Sciatic nerve (tissue), 2 donors: ENCODE measurements at places on chromosomes 4 and X.

DNA sequence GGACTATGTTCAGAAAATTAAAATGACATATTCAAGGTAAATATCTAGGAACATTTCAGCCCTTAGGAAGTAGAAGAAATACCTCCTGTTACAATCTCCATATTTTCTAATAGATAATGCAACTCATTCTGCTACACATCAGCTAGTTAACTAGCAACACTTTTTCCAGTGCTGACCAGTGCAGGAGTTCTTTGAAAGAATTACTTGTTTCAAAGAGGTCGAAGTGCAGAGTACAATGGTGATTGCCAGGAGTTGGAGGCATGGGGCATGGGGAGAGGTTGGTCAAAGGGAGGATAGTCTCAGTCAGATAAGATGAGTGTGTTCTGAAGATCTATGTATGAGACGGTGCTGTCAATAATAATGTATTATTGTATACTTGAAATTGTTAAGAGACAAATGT, 53.1 kb downstream of the MTNR1A start:
- DNase-seq, result no peak

GRCh38 chrX:124388562-124388961, 42.2 kb downstream of the SH2D1A start:
- peak; percentile 68 for DNase-seq

- DNase-seq, result no peak
Measured at GRCh38 chrX:48700951-48701653, 4.6 kb downstream of the SUV39H1 start.

DNA sequence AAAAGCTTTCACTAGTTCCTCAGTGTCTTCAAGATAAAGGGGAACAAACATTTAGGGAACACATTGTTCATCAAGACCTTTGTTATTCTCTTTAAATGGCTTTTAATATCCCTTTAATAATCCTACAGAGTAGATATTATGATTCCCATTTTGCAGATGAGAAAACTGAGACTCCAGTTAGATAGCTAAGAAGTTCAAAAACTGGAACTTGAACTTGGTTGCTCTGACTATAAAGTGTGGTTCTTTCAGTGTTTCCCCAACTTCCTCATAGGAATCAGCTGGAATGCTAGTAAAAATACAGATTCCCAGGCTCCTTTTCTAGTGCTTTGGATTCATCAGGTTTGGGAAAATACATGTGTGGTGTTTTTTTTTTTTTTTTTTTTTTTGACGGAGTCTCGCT, 37.7 kb downstream of the DLG3 start:
- DNase-seq, result no peak

- DNase-seq, result no peak
Measured at GRCh38 chrX:132480581-132481203, 8.1 kb downstream of the MBNL3 start.

GRCh38 chrX:11097933-11098332, 13.2 kb upstream of the HCCS start:
- DNase-seq, result no peak

DNA sequence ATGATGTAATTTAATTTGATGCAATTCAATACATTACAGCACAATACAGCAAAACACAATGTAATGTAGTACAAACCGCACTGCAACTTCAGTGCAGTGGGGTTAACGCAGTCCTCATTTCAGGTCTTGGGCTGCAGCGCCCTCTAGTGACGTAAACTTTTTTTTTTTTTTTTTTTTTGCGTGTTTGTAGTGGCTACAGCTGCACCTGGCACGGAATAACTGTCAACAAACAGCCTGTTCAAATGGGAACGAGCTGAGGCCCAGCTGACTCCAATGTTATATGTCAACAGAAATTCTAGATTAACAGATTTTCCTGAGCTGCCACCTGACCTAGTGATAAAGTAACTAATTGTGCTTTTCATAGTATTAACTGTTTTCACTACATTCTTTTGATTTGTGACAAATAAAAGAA, 33.5 kb upstream of the RASSF6 start:
- DNase-seq, result no peak

- no peak for DNase-seq
Measured at GRCh38 chr4:107988763-107989035, 990 bp upstream of the HADH start.

DNA sequence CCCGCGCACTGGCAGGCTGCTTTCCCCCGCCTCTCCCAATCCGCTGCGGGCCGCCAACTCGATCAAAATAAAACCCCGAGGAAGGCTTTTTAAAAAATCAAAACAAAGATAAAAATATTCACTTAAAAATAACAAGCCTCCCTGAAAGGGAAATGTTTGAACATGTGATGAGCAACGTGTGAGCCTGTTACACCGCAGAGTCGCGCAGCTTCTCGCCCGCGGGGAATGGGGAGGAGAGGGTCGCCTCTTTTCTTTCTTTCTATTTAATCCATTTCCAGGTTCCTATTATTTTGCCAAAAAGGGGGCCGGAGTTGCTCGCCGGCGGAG, 326.0 kb upstream of the F9 start:
- DNase-seq, result no peak

- no peak for DNase-seq
Measured at GRCh38 chr4:84849051-84849640, 117.3 kb downstream of the WDFY3 start.

GRCh38 chr4:172787111-172787510, 381.5 kb upstream of the GALNT7 start:
- DNase-seq, result no peak

DNA sequence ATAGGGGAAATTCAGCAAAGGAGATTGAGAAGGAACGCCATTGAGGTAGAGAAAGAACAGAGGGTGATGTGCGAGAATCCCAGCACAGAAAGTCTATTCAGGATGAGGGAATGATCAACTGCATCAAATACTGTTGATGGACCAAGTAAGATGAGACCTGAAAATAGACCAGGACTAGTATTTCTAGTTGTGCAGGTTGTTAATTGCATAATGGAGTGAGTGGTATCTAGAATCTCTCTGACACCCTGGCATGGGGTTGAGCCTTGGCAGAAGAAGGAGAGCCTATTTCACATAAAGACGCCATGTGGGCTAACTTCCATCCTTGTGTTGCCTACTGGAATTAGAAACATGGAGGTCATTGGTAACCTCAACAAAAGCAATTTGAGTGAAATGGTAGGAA, 135.6 kb downstream of the TMEM164 start:
- no peak for DNase-seq

DNA sequence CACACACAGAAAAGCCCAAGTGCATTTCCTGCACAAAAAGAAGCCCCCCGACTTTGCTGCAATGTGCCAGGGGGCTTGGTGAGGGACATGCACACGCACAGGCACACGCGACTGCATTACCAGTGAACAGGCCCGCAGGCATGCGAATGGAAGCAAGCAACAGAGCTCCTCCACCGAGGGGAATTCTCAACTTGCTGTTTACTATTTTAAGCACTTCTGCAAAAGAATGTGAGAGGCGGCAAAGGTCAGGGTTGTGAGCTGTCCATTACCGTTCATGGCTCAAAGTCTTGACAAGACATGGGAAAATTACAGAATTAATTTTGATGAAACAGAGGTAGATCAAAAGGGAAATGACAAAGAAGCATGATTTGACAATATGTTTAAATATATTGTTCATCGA, 342.5 kb upstream of the NOCT start:
- DNase-seq, result no peak

GRCh38 chr4:11843340-11843739, 414.6 kb upstream of the HS3ST1 start:
- DNase-seq, result no peak

DNA sequence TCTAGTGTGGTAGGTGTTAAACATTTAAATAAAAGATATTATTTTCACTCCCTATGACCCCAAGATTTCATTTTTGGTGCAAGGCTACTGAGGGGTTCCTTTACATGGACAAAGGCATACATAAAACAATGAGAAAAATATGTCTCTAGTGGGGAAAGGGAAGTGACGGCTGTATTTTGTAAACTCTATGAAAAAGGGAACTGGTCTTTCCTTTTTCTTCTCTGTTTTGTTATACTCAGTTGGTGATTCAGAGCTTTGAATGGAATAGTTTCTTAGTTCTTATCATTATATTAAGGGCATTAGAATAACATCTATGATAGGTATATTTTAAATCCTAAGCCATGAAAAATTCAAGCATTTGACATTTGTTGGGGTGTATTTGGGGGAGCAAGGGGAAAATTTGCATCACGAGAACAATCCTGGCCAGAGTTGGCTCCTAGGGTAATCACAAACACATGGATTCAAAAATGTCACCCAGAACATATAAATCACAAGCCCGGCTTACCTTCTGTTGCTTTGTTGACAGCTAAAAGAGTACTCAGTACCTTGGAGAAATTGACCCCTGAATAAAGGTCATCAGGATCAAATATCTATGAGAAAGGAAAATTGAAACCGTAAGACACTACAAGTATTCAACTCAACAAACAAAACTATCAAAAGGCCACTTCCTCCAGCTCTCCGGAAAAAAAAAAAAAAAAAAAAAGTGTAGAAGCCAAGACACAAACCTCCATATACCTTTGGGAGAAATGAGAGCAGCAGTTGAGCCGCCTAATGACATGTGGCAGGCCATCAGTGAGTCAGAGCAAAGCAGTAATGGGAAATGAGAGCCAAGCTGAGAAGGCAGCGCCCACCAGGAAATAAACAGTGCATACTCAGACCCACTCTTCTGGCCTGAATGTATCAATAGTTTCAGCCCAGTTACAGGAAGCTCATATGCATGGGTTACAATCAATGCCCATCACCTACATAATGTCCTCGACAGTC, 33.4 kb downstream of the ARHGEF6 start:
- no peak for DNase-seq

DNA sequence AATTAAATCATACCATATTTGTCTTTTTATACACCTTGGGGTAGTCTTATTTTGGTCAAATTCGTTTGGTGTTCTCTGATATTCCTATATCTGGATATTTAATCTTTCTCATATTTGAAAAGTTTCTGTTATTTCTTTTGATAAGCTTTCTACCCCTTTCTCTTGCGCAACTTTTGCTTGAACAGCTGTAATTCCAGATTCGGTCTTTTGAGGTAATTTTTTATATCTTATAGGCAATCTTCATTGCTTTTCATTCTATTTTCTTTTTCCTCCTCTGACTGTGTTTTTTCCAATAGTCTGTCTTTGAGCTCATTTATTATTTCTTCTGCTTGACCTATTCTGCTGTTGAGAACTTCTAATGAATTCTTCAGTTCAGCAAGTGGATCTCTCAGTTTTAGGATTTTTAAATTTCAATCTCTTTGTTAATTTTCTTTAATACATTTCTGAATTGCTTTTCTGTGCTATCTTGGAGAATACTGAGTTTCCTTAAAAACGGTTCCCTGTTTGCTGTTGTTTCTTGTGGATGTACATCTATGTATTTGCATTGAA, 11.3 kb upstream of the MTHFD2L start:
- DNase-seq, result no peak

DNA sequence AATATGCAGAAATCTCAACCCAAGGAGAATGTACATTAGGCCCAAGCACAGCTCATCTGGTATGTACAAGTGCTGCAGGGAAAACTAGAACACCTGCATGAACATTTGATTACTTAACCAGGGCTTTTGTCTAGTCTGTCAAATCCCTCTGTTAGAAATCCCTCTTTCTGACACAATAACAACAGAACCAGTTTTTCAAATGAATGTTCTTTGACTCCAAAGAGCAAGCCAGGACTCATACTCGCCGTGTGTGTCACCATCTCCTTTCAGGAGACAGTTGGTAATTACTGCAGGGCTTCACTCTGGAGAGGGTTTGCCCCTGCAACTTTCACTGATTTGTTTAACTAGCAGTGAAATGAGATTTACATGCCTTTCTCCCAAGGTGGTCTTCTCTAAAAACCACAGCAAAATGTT, 143.0 kb upstream of the FAM241A start:
- DNase-seq, result no peak

DNA sequence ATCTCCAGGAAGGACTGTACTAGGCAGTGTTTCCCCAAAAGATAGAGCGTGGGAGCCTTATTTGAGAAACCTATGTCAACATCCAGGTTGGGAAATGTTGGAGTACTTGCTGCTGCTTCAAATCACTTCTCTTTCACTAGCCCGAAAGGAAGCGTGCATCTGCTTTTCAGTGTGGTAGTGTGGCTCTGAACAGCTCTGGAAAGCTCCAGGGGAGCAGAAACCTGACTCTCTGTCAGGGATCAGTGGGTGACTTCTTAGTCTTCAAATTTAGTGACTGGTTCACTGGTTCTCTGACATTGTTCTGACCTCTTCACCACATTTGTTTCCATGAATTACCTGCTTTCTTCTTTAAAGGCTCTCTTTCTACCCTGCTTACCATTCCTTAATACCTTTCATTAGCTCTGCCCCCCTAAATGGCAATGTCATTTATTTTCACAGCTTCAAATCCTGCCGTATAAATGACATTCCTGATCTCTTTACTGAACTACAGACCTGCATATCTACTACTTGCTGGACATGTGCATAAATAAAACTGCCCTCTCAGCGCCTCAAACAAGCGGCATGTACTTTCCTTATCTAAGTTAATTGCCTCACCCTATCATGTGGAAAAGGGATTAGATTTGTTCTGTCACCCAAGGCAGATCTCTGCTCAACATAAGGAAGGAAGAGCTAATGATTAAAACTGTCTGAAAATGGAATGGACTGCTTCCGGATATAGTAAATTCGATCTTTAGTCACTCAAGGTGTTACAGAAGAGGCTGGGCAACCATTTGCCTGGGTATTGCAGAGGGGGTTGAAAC, 37.0 kb downstream of the DLG3 start:
- no peak for DNase-seq

- no peak for DNase-seq
Measured at GRCh38 chr4:45770958-45771357, 352.9 kb downstream of the GABRG1 start.

DNA sequence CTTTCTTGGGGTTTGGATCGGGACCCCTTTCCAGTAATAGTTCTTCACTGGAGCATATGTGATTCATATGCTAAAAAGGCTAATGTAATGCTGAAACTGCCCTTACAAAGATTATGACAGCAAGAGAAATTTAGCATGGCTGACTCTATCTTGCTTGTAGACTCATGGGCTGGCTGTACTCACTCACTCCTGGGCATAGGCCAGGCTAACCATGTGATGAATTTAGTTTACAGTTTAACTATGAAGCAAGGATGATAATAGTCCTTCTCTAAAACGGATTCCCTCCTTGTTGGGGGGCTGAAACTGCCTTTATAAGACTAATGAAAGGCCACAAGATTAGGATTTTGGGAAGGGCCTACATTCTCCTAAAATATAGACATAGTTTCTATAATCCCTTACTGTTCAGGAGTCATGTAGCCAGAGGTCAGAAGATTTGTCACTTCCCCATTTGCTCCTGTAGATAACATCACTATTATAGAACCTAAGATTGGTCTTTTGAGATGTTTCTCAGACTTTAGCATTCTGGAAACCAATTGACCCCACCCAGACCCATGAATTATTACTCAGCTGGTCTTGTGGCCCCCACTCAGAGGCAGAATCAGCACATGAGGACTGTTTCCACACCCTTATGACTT, 20.8 kb upstream of the CEP135 start:
- DNase-seq, result no peak

- DNase-seq, result no peak
Measured at GRCh38 chr4:99722006-99722405, 64.4 kb upstream of the C4orf54 start.

GRCh38 chrX:98067611-98068010, 1183.9 kb downstream of the RPA4 start:
- no peak for DNase-seq

- no peak for DNase-seq
Measured at GRCh38 chrX:97260679-97261078, 377.0 kb downstream of the RPA4 start.

- DNase-seq, result no peak
Measured at GRCh38 chr4:172653676-172654075, 514.9 kb upstream of the GALNT7 start.

GRCh38 chrX:53794181-53794580, 107.7 kb upstream of the HUWE1 start:
- DNase-seq, result no peak
